ENCODE measurements at places on chromosomes 11 and 22.

DNA sequence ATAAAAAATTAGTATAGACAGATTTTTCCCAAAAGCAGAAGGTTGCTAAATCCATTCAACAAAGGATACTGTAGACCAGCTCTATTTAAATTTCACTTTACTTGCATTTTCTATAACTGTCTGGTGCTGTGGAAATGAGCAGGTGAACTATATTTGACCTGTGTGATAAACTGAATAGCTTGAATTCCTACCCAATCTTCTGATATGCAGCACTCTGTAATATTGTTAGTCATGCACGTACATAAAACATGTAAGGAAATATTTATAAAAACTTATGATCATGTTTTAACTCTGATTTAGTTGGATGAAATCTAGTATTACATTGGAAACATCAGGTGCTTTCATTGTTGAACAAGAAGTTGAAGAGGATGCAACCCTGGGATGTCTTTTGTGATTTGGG, 213.6 kb downstream of the DBX1 start:
- no peak for DNase-seq

DNA sequence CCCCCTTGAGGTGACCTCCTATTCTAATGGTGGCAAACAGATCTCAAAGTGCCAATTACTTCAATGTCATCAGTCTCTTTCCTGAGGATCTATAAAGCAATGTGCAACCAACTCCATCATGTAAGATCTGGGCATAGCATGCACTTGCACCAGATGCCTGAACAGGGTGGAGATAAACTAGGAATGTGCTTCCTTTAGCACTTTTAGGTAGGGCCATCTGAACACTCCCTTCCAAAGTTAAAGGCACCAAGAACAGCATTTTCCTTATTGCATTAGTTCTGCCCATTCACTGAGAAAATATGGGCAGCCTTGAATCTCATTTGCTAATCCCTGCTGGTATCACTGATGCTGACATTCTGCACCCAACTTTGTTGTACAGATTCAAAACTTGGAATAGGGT, 112.0 kb downstream of the SGSM3 start:
- no peak for DNase-seq

- no peak for DNase-seq
These were observed 113.2 kb downstream of the FANCF start for GRCh38 chr11:22512457-22512856.

GRCh38 chr11:130441719-130442118, 6.7 kb upstream of the ADAMTS15 start:
- DNase-seq = no peak

GRCh38 chr22:50292643-50293440, 14.6 kb downstream of the PLXNB2 start:
- no peak for DNase-seq

- no peak for DNase-seq
These were observed 259.8 kb upstream of the BLID start for GRCh38 chr11:122375687-122376399.

DNA sequence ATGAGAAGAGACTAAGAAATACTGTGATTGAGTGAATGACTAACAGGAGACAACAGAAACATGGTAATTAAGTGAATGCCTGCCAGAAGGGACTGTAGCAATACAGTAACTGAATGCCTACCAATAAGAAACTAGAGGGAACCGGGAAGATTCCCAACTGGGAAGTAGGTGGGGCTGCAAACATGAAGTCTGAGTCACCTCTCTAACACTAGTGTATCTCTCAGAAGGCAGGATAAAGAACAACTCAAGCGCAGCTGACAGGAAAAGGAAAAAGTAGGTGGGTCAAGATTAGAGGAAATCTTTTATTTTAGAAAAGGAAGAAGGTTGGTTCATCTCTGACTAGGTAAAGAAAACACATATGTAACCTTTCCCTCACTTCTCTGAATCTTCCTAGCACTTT, 14.0 kb downstream of the C11orf42 start:
- no peak for DNase-seq

- no peak for DNase-seq
These were observed 100.0 kb downstream of the CCDC34 start for GRCh38 chr11:27263046-27263445.

DNA sequence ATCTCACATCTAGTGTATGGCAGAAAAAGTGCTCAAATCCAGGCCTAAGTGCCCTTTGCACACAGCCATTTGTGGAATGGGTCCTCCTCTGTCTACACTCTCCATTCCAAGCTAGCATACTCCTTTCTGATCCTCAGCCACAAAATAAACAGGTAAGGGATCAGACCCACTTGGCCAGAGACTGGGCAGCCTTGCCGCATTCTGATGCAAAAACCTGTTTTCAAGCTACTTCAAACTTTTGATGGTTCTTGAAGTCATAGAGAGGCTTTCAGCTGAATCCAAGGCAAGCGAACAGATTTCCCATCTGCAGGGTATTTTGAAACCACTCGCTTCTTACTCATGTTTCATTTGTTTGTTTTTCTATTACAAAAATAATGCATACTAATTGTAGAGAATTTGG, 136.6 kb upstream of the NAV2 start:
- DNase-seq = no peak

GRCh38 chr11:2276280-2277007, 6.1 kb upstream of the ASCL2 start:
- DNase-seq = no peak

GRCh38 chr11:917426-917825, 6.8 kb upstream of the CHID1 start:
- no peak for DNase-seq

- DNase-seq = no peak
These were observed 253.3 kb downstream of the KIRREL3 start for GRCh38 chr11:126747315-126747714.
